ENCODE measurements at places on chromosomes 1 and 21. TPM values are rescaled to one million over a fixed set of nuclear protein-coding genes. Genes with fewer than 3 reads are reported as not detected.

The TSPAN1 gene
- 34.1 TPM for total RNA-seq

The RASSF5 gene
- 10.7 TPM for total RNA-seq

The ZNF683 gene
- not detected for total RNA-seq

The LCE6A gene
- total RNA-seq, result not detected

The MROH7 gene
- 7.9 TPM for total RNA-seq

The GLIS1 gene
- 3.0 TPM for total RNA-seq

The PDE4B gene
- total RNA-seq, result 16.3 TPM

The NCMAP gene
- 0.47 TPM for total RNA-seq

The KRTAP21-2 gene
- not detected for total RNA-seq

The RAP1GAP gene
- 20.5 TPM for total RNA-seq

The EDARADD gene
- total RNA-seq, result 4.6 TPM

The AGMAT gene
- total RNA-seq, result 20.6 TPM

The C1orf87 gene
- total RNA-seq, result 0.06 TPM

The HEATR1 gene
- 33.2 TPM for total RNA-seq

The BTBD19 gene
- 14.7 TPM for total RNA-seq

The OPRD1 gene
- total RNA-seq, result 0.23 TPM

The KANK4 gene
- total RNA-seq, result 38.6 TPM

The TRNP1 gene
- 4.4 TPM for total RNA-seq

The HCRTR1 gene
- total RNA-seq, result 0.35 TPM

The OVAAL gene
- total RNA-seq, result not detected

The CACNA1S gene
- total RNA-seq, result 16.5 TPM

The CYP4B1 gene
- 4.8 TPM for total RNA-seq

The FAM72A gene
- 3.2 TPM for total RNA-seq

The DNASE2B gene
- not detected for total RNA-seq

The RIPK4 gene
- 29.6 TPM for total RNA-seq

The RAB25 gene
- 34.3 TPM for total RNA-seq

The MT1HL1 gene
- total RNA-seq, result not detected

The SH2D1B gene
- 0.35 TPM for total RNA-seq

The HAO2 gene
- 30.5 TPM for total RNA-seq

The STPG1 gene
- 7.8 TPM for total RNA-seq

All from metanephros (tissue), 2 donors.